ENCODE measurements at places on chromosomes 4 and X.

DNA sequence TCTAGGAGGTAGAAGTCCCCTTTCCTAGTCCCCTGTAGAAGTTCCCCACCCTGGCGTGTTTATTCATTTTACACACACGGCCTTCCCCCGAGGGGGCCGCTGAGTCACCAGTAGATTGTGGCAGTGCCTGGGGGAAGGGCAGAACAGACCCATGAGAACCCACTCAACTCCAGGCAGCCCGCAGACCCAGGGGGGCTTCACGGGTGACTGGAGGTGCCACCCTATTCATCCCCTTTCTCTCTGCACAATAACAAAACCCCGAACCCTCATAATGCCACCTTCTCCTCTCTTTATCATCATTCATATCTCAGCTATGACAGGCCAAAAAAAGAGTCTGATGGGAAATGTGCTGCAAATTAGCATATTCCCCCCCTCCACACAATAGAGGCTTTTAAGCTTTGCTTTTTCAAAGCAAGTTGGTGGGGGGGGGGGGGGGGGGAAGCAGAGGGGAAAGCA lies 20.4 kb upstream of the GPM6B start:
- no peak for DNase-seq

- no peak for DNase-seq
Observed at GRCh38 chrX:13748486-13748885, 13.9 kb downstream of the OFD1 start.

GRCh38 chr4:74758551-74759145 lies 35.7 kb downstream of the BTC start:
- no peak for DNase-seq

- DNase-seq: no peak
Observed at GRCh38 chr4:100417565-100417964, 100.3 kb downstream of the EMCN start.

DNA sequence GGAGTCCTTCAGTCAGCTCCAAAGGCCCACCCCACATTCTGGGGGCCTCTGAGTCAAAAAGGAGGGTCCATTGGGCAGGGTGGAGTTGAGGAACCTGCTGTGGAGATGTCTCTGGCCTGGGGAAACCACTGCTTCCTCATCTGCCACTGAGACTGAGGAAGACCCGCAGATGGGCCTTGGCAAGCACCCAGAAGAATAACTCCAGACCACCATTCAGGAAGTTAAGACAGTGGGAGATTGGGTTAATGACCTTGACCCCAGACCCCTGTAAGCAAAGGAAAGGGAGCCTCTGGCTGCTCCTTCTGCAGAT lies 8.1 kb upstream of the HSD17B10 start:
- no peak for DNase-seq

GRCh38 chr4:52822583-52822971 lies 39.5 kb upstream of the RASL11B start:
- no peak for DNase-seq

GRCh38 chr4:98939438-98939837 lies 10.5 kb upstream of the EIF4E start:
- no peak for DNase-seq

DNA sequence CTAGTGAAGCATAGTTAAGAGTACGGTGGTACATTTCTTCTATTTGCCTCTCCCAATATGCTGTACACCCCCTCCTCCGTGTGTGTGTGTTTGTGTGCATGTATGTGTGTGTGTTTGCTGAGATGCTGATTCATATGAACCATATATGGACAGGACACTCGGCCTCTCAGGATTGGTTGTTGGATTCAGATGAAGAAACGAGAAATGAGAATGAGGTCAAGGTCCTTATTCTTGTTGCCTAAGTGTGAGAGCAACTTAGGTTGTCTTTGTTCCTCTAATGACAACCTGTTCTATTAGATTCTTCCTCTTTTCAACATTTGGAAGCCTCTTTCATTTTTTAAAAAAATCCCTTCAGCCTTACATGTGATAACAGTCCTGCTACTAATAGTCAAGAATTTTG lies 1387.6 kb downstream of the STIM2 start:
- no peak for DNase-seq

DNA sequence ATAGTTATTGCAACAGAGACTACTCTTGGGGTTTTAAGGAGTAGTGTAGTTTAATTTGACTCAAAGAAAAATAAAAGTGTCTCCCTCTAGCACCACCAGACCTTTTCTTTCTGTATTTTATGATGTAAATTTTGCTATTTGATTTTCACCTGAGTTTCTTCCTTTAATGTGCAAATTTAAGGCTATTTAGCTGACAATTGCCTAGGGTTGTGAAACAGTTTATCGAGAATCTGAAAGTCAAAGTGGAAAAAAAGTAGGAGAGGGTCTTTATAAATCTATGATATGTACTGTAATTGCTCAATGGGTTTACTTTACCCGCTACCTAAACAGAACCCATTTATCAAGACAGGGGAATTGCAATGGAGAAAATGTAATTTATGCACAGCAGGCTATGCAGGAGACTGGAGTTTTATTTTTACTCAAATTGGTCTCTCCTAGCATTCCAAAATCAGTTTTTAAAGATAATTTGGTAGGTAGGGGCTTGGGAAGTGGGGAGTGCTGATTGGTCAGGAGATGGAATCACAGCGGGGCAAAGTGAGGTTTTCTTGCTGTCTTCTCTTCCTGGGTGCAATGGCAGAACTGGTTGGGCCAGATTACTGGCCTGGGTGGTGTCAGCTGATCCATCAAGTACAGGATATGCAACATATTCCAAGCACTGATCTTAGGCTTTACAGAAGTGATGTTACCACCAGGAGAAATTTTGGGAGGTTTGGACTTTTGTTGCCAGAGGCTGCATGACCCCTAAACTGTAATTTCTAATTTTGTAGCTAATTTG lies 228.6 kb upstream of the TACR3 start:
- DNase-seq: no peak

- DNase-seq: no peak
Observed at GRCh38 chr4:90852237-90852636, 725.0 kb downstream of the CCSER1 start.

GRCh38 chr4:5893004-5893580 lies at the start of gene CRMP1:
CRMP1 (minus strand) TSS chr4:5893086; CDS start chr4:5892969, 117 bp downstream.
- DNase-seq: no peak

GRCh38 chr4:48645225-48645794 lies 134.8 kb downstream of the FRYL start:
- no peak for DNase-seq

DNA sequence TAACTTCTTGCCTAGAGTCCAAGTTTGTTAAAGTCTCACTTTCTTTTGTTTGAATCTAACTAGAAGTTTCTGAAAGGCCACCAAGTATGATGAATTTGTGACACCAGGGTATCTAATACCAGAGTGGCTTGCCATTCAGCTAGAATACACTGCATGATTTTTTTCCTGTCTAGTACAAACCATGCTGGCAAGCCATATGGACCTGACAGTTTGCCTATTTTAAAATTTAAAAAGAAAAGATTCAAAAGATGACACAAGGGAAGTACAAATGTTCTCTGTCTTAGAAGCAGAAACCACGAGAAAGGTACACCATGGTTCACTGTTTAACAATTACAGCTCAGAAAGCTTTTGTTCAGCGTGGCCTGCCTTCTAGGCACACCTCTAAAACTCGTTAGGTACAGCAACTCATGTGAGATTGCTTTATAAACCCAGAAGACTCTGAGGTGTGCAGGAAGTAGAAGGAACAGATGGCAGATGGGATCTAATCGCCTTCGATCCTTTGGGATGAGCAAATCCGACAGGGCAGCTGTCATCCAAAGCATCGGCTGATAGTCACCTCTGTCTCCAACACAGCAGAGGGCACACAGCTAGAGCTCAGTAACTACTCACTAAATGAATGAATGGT lies 35.4 kb upstream of the CENPU start:
- DNase-seq: no peak

DNA sequence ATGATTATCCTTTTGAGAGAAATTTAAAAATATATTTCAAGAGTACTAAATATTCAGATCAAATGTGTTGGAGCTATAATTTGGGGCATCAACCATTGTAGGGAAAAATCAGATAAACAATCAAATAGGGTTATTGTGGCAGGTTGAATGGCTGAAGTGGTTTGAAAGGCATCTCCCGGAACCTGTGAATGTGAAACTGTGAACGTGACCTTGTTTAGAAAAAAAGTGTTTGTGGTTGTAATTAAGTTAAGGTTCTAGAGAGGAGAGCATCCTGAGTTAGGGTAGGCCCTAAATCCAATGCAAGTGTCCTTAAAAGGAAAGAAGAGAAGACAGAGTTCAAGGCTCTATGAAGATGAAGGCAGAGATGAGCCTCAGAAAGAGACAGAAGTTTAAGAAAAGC lies 37.4 kb downstream of the ADGRA3 start:
- no peak for DNase-seq

DNA sequence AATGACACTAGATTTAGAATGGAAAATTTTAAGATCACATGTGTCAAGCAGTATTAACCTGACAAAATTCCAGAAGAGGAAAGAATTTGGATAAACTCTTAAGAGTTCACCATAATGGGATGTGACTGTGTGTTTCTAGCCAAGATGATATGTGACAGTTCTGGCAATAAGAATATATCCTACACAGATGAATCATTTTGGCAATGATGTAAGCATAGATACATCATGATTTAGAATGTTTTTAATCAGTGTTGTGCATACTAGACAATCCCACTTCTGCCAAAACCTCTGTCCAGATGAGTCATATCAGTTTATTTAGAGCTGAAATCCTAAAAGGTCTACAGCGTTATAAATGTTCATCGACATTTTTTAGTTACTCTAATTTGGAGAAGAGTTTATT lies 48.8 kb downstream of the PTCHD1 start:
- no peak for DNase-seq

DNA sequence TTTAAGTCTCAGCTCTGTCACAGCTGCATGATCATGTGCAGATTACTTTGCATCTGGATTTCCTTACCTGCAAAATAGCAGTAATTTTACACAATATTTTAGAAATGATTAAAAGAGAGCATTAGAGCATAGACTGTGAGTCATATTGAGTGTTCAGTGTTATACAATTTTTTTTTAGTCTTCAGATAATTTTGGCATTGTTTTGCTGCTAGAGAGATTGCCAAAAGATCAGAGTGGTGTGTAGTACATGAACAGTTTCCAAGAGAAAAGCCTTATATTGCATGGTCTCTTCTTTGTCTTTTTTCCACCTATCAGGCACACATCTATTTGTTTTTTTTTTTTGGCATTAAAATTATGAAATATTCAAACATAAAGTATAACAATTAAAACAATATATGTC lies 209.6 kb upstream of the TLL1 start:
- DNase-seq: no peak

DNA sequence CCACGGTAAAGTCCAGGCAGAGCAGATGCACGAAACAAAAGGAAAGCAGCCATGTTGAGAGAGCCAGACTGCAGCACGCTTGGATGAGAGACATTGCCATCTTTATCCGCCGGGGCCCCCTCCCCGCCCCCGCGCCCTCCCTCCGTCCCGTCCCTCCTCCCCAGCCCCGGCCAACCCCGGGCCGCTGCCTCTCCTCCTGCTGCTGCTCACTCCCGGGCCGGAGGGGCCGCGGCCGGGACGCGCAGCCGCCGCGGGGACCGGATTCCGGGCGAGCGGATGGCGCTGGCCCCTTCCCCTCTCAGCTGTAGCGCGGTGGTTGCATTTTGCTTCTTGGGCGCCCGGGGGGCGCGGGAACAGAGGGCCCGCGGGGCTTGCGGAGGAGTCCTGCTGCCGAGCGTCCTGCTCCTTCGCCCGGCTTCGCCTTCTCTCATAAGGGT lies 542 bp downstream of the RNF150 start:
- no peak for DNase-seq

- DNase-seq: no peak
Observed at GRCh38 chr4:48243887-48244286, 25.8 kb downstream of the TEC start.

- DNase-seq: no peak
Observed at GRCh38 chrX:17403972-17404371, 29.0 kb downstream of the NHS start.

DNA sequence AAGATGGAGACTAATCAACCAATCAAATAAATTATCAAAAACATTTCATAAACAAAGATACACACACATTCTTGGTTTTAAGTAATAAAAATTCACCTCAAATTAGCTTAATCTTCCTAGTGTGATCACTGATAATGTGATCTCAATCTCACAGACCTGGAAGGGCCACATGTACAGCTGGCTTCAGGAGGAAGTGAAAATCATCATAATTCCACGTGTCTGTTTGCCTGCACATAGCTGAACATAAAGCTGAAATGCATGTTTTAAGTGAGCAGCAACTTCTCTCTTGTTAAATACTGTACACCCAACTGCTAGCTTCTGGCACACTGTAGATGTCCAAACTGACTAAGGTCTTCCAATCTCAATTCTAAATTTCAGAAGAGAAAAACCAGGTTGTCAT lies 53.8 kb downstream of the ARHGAP6 start:
- DNase-seq: no peak

- peak; percentile 32 for DNase-seq
Observed at GRCh38 chr4:81040012-81040659, 9.6 kb downstream of the BMP3 start.

- DNase-seq: no peak
Observed at GRCh38 chr4:174538123-174538875, 16.0 kb upstream of the HPGD start.

DNA sequence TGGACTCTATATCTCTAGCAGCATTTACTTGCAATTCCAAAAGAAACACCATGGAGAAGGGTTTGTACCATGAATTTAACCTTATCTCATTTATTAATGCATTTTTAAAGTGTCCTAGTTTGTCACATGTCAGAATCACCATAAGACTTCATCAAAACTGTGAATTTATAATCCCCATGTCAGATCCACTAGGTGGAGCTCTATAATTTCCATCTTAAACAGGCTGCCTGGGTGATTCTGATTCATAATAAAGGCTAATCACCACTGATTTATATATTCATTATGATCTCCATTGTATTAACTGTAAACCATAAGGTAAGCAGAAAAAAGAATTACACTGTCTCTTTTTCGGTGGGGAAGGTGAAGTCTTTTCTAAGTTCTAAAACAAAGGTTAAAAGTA lies 4.0 kb downstream of the TCEAL2 start:
- DNase-seq: peak; percentile 1

GRCh38 chrX:19237901-19238300 lies 105.8 kb upstream of the PDHA1 start:
- no peak for DNase-seq

GRCh38 chr4:66330125-66330524 lies 659.8 kb upstream of the EPHA5 start:
- DNase-seq: no peak

DNA sequence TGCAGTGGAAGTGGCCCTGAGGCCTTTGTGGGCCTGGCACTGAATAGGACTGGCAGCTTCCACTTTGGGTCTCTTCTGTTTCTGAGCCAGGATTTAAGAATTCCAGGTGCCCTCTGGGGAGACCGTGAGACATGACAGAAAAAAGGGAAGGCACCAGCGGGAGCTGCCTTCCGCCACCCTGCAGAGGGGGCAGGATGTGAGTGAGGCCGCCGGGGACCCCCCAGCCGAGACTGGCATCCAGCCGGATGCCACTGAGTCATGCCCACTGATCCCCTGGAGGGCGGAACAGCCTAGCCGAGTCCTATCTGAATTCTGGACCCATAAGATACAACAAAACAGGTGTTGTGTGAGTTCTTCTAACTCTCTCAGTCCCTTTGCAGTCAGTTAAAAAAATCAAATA lies 41.3 kb downstream of the C4orf50 start:
- no peak for DNase-seq
